Stimulated activated effector memory CD8-positive, alpha-beta T cell treated with anti-CD3 and anti-CD28 coated beads, Interleukin-12 subunit alpha, Interleukin-12 subunit beta, amount 100 ng/mL, for 72 hours (primary cell): ENCODE measurements at places on chromosomes 2 and 18.

- no peak for DNase-seq
Observed at GRCh38 chr2:130836501-130837174, at the start of gene ARHGEF4. ARHGEF4 (plus strand) TSS chr2:130836914; CDS start chr2:130836954, 40 bp downstream.

DNA sequence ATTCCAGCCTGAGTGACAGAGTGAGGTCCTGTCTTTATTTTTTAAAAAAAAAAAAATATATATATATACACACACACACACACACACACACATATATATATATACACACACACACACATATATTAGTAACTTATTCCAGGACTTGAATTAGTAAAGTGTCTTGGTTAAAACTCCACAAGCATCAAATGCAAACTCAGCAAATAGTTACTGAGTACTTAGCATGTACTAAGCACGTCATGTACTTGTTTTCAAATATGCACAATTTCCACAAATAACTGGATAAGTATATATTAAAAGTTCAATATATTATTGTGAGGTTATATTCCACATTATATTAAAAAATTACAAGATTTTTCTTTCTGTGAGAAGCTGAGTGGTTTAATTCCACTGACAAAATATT is 304.7 kb downstream of the ZEB2 start:
- no peak for DNase-seq

DNA sequence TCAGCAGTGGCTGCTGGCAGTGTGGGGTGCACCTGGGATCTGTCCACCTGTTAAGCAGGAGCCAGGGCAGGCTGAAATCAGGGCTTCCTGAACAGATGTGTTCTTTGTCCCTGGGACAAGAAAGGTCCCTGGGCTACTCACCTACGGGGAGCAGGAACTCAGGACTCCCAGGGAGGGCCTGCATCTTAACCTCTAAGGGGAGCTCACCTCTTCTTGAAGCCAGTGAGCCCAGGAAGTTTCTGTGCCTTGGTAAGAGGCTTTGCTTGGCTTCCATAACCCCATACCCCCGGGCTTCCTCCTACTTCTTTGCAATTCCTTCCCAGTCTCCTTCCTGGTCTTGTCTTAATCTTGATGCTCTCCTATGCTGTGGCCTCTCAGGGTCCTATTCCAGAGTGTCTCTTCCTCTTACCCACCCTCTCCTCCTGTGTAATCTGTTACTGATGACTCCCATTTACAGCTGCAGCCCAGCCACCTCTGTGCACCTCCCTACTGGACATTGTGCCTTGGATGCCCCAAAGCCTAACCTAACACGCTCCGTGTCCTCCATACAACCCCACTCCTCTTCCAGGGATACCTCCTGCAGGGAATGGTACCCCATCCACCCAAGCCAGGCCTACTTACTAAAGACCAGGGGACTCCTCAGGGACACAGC is 55.7 kb upstream of the MAPRE3 start:
- DNase-seq = no peak

- no peak for DNase-seq
Observed at GRCh38 chr18:45169610-45170009, 445.7 kb upstream of the SLC14A2 start.

- DNase-seq = no peak
Observed at GRCh38 chr2:54568876-54569321, 112.8 kb downstream of the SPTBN1 start.

DNA sequence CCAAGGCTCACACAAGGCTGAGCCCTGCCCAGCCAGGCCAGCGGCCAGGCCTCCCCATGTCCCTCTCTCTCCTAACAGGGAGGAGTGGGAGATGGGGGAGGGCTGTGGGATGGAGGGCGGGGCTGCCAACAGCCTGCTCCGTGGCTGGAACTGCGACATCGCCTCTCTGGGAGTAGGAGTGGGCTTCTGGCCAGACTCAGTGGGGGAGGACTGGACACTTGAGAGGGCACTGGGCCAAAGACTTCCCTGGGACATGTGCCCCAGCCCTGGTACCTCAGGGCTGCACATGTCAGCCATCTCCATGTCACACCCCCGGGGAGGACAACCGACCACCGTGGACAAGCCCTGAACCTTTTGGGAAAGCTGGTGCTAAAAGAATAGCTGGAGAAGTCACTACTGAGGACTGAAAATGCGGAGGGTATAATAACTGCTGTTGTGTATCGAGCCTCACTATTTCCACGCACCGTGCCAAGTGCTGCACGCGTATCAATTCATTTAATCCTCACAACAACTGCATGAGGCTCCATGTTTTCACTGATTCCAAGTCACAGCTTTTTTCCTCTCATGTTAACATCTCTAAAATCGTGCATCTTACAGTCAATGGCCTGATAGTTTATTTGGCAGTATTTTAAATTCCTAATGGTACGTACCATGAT is 127.3 kb downstream of the MSH2 start:
- DNase-seq = no peak

DNA sequence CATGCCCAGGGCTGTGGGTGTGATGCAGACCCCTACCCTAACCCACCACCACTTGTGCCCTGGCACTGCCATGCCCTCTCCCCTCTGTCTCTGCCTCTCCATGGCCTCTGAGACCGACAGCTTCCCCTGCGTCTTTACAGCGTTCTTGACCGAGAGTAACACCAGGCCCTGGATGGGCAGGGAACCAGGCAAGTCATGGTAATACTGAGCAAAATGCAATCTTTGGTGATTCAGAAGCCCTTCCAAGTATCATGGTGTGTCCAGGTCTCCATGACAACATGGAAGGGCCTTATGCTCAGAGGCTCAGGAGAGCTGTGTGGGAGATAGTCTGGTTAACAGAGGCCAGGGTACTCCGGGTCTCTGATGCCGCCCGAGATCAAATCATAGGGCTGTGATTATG is 176.1 kb downstream of the KLHL29 start:
- DNase-seq = no peak

DNA sequence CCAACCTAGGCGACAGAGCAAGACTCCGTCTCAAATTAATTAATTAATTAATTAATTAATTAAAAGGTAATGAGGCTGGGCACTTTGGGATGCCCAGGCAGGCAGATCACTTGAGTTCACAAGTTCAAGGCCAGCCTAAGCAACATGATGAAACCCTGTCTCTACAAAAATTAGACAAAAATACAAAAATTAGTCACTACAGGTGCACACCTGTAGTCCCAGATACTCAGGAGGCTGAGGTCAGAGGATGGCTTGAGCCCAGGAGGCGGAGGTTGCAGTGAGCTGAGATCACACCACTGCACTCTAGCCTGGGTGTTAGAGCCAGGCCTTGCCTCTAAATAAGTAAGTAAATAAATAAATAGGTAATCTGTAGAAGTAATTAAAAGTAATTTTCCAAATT is 6.8 kb downstream of the SF3B1 start:
- no peak for DNase-seq

DNA sequence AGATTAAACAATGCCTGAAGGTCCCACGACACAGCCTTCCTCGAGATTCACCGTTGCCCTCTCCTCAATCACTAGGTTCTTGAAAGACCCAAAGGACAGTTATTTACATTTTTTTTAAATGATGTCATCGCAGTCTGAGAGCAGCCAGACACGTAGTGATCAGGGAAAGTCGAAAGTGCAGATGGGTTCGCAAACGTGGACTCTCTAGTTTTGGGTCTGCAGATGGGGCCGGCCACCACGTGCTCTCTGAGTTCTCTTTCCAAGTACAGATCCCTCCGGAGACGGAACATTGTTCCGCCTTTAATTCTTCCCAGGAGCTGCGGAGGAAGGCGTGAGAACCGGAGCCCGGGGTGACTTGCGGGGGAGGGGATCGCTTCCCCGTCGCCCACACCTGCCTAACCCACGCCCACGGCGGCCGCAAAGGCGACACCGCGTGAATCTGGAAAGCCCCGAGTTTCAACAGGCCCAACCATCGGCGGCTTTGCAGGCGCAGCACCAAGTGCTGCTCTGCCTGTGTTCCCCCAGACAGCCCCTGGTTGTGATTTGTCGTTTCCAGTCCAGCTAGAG is 54.3 kb downstream of the PKDCC start:
- peak; percentile 73 for DNase-seq

DNA sequence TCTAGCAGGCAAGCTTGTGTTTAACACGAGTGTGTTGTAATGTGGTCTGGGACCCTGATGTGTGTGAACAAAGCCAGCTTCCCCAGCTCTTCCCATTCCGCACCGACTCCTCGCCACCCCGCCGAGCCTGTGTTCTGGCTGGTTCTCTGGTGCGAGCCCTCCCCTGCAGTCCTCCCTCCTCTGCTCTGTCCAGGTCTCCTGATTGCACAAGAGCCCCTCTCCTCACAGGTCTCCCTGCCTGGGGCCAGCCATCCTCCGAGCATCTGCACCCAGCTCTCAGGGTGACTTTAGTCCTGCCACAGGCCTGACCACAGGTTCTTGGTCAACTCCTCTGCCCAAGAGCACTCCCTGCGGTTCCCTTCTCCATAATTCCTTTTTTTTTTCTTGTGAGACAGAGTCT is 13.2 kb downstream of the SLC66A3 start:
- peak; percentile 42 for DNase-seq

- no peak for DNase-seq
Observed at GRCh38 chr2:229703909-229704630, 10.3 kb downstream of the DNER start.

DNA sequence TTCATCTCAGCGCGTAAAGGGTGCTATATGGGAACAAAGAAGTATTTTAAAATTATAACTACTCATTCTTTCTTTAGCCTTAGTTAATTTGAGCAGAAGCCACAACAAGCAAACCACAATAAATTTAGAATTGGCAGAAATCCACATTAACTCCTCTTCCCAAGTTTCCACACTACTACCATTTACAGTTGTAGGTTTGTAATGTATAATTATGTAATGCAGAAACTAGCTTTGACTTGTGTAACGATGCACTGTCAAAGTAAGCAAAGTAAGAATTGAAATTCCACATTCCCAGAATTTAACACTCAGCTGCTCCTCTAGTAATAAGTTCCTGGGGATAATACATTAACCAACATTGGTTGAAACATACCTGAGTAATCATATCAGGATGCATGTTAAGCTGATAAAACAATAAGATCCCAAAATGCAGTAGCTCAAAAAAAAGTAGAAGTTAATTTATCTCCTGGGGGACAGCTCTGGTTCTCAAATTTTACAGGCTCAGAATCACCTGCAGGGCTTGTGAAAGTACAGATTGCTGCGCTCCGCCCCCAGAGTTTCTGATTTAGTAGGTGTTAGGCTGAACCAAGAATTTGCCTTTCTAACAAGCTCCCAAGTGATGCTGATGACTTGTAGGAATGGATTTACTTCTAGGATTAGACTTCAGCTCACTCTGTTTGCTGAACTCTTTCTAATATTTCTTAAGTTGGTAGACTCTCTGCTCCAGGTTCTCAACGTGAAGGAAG is 9.9 kb downstream of the GRP start:
- DNase-seq = no peak

- DNase-seq = no peak
Observed at GRCh38 chr2:220662431-220662830, 909.7 kb downstream of the EPHA4 start.

- DNase-seq = no peak
Observed at GRCh38 chr18:31688606-31689005, 4.2 kb upstream of the B4GALT6 start.

GRCh38 chr2:60317844-60318243 is 235.6 kb downstream of the BCL11A start:
- DNase-seq = no peak

GRCh38 chr2:96105994-96106715 is 10.2 kb downstream of the ADRA2B start:
- no peak for DNase-seq

DNA sequence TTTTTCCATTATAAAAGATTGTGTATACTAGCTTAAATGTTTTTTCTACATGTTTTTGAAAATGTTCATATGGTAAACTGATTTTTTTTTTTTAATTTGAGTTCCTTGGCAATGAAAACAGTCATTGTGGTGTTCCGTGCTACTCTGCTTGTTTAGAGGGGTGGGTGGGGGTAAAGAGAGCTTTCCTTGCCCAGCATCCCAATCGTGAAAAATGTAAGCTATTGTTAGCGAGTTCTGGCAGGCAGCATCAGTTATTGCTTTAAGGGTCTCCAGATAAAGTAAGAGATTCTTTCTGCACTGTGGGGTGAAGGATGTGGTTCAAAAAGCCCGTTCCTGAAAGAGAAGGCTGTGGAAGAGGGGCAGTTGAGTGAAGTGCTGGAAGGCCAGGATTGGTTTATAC is 118.4 kb downstream of the TANC1 start:
- no peak for DNase-seq

DNA sequence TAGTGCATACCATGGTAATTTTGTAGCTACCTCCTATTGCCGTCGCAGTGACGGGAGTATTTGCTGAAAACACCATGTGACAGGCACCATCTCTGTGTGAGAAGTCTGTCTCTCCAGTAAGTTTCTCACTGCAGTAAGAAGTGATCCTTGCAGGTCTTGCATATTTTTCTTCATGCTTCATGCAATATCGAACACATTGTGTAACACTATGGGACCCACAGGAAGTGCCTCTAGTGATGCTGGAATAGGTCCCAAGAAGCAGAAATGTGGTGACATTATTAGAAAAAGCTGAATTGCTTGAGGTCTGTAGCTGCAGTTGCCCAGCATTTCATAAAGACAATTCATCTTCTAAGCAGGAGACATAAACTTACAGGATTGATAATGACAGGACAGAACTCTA is 167.6 kb downstream of the DCDC2C start:
- DNase-seq = no peak

- peak; percentile 24 for DNase-seq
Observed at GRCh38 chr2:25341753-25342371, at the start of gene DNMT3A. DNMT3A (minus strand) TSS chr2:25341925; CDS start chr2:25313984, 27,941 bp downstream.

- no peak for DNase-seq
Observed at GRCh38 chr2:76985387-76986136, 536.6 kb downstream of the LRRTM4 start.

DNA sequence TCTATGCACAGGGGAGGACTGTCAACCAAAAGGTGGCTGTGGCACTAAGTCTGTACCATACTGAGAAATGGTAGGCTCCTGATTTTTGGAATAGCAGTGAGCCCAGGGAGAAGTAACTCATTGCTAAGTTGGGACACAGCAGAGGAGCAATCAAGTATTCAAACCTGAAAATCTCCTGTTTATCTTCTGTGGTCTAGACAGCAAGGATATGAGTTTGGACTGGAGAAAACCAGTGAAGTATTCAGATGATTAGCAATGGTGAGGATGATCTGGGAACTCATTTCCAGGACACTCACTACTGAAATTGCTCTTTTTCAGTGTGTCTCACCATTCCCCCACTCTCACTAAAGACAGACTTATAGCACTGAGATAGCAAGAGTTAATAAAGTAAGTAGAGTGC is 112.0 kb downstream of the GULP1 start:
- DNase-seq = no peak

DNA sequence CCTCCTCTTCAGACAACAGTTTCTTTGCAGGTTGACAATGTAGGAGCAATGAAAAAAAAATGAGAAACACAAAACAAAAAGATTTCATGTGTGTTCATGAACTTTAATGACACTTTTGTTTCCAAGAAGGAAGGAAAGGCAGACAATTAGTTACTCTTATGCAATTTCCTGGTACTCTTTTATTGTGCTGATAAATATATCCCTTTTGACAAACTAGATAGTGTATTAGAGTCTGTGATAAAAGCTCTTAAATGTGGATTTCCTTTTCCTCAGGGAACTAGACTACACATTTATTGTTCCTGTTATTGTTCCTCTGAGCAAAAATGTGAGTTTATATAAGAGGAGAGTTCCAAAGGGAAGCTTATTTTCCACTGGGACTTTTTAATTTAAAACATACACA is 188.7 kb upstream of the NRXN1 start:
- DNase-seq = no peak
